ENCODE measurements at places on chromosomes 3 and 15.

- DNase-seq, result no peak
Observed at GRCh38 chr3:23075496-23075895, 127.6 kb upstream of the UBE2E2 start.

- DNase-seq, result no peak
Observed at GRCh38 chr3:20235796-20236195, 49.8 kb upstream of the SGO1 start.

DNA sequence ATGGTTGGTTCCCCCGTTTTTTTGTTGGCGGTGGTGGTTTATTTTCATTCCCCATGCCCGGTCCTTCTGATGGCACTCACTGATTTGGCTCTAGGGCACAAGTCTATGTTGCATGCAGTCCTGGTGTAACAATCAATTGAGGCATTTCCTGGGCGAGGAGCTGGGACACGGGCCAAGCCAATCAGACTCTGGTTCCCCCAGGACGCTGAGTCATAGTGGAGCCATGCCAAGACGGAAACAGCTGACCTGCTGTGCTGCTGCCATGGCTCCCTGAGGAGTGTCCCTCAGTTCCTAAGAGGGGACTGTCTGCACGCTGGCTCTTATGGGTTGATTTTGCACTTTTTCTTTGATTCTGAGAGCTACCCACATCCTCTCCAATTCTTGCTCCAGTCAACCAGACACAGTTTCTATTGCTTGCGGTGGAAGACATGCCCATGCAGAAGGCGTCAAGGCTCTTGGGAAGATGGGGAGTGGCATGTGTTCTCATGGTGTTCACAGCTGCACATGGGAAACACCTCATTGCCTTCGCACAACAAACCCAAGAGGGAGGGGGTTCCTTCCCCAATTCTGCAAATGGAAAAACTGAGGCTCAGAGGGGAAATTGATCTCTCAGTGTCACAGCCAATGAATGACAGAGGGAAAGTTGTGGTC, 28.3 kb upstream of the ALDH1L1 start:
- no peak for DNase-seq

DNA sequence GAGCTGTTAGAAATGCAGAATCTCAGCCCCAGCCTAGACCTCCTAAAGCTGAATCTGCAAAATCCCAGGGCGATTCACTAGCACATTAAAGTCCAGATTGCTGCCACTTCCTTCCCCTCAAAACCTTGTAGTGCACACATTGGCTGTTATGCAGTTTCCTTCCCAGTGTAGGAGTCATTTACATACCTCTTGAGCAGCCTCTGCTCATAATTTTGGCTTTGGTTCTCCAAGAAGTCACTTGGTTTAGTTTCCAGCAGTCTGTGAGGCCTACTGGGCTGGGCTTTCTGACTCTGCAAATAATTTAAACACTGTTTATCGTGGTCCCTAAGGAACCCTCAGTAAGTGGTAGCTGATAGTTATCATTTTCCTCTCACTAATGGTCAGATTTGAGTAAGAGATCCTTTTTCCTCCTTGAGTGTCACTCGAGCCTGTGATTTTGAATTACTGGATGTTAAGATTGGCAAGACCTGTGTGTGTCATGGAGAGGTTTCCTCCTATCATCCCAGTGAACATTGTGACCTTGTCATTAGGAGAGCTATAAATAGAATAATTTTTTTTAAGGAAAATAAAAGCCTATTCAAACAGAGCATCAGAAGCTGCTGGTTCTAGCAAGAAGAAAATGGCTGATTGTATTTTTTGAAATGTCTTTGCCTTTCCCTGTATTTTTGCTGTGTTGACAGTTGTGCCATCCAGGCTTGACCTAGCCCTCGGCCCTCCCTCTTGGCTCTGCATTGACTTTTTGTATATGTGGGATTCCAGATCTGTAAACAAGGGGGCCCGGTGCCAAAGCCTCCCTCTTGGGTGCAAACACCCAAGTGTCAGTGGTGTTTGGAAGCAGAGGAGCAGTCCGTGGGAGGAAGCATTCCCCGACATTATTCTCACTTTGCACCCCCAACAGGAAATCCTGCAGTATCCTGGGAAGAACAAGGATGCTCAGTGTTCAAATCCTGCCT, 134.8 kb upstream of the ANKRD28 start:
- no peak for DNase-seq

DNA sequence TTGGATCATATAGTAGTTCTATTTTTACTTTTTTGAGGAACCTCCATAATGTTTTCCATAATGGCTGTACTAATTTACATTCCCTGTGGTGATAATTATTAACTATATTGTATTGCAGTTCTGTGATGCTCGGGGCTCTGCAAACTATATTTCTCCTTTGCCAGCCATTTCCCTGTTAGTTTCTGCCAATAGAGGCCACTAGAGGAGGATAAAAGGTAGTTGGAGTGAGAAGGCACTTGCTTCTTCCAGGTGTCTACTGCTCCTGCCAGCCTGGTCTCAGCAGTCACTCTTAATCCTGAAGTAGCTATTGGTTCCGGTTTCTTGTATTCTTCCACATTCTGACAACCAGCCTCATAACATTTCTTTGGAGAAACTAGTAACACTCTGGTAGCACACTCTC, 233.9 kb upstream of the GBE1 start:
- no peak for DNase-seq

- DNase-seq, result no peak
Observed at GRCh38 chr3:81989274-81989673, 227.8 kb upstream of the GBE1 start.

- no peak for DNase-seq
Observed at GRCh38 chr15:42138411-42138810, 18.0 kb downstream of the PLA2G4F start.

DNA sequence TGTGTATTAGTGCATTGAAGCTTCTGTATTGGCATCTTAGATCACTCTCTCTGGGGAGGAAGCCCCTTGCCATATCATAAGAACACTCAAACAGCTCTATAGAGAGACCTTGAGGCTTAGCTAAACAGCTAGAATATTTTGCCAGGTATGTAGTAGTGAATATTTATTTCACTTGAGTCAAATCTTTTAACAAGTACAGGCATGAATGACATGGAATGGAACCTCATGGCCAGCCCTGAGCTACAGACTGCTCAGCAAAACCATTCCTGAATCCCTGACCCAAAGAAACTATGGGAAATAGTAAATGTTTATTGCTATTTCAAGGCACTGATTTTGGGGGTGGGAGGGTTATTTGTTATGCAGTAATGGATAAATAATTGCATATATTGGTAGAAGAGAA, 604.8 kb downstream of the MECOM start:
- no peak for DNase-seq

GRCh38 chr3:127218454-127218922, 25.6 kb downstream of the PRR23E start:
- no peak for DNase-seq

DNA sequence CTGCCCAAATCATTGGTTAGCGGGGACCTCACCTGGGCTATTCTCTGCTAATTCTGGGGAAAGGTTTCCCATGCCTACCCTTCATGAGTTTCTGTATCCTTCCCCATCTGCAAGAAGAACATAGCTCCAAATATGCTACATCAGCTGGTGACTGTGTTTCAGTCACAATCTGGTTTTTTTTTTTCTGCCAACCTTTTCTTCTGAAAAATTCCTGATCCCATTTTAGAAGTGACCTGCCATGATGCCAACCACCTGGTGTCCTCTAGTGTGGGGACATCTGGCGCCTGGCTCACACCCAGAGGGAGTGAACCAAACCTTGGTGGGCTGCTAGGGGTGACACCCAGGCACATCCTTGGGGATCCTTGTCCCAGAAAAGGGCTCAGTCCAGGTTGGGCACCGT, 76.1 kb downstream of the CHRD start:
- no peak for DNase-seq

GRCh38 chr3:151864423-151865101, 8.9 kb upstream of the SUCNR1 start:
- DNase-seq, result no peak

- no peak for DNase-seq
Observed at GRCh38 chr3:86938416-86939105, 52.4 kb downstream of the VGLL3 start.

DNA sequence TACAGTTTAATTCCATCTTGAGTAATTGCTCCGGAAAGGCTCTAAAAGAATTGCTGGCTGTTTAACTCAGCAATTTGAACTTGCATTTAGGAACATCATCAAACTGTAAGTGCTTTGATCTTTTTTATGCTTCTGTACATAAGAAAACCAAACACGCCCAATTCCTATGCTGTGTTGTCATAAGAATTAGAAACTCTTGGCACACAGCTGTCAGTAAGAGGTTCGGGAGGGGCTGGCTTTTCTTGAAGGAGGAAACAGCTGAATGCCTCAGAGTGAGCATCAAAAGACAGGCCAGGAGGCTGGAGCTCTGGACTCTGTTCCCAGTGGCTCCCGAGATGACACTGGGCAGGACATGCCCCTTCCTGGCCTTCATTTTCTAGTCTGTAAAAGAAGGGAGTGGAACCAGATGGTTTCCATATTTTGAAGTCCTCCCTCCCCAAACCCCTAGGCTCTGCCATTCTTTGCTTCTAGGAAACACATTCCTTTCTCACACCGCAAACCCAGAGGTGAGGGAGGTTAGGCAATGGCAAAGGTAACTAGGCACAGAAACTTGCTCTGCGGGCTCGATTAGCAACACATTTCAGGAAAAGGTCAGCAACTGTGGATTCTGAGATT, 73.7 kb upstream of the DLG1 start:
- DNase-seq, result no peak

Measured in stimulated activated CD4-positive, alpha-beta T cell treated with anti-CD3 and anti-CD28 coated beads, TNF-alpha, amount 100 ng/mL, for 48 hours (primary cell).